Activated naive CD8-positive, alpha-beta T cell treated with anti-CD3 and anti-CD28 coated beads, Interleukin-2, amount 50 U/mL, for 16 hours (primary cell): ENCODE measurements at places on chromosomes 4 and X.

- no peak for DNase-seq
These were observed 853.5 kb downstream of the TRIML1 start for GRCh38 chr4:188992706-188993105.

DNA sequence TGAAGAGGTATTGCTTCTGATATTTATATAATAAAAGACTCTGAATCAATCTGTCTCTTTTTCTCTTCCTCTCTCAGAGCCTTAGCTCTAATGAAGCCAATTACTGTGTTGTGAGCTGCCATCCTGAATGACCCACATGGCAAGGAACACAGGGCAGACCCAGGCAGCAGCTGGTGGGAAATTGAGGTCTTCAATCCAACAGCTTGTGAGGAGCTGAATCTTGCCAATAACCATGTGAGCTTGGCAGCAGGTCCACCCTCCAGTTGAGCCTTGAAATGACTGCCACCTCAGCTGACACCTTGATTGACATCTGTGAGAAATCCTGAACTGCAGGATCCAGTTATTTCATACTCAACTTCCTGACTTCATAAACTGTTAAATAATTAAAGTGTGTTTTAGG, 149.4 kb downstream of the NDST4 start:
- no peak for DNase-seq

DNA sequence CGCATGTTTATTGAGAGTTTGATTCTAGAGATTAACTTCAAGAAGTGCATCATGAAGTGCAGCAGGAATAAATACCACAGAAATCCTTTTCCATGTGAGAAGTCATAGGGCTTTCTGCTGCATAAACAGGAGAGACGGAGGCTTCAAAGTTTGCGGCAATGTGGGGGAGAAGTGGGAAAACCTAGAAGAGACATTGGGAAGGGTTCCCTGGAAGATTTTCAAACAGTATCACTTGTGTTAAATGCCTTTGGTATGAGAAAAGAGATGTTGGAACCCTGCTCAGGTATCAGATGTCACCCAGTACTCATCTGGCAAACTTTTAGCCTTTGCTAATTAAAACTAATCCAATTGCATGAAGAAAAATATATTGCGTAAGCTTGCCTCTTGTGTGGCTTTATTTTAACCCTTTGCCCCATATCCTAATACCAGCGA, 15.4 kb downstream of the NHS start:
- DNase-seq = no peak

DNA sequence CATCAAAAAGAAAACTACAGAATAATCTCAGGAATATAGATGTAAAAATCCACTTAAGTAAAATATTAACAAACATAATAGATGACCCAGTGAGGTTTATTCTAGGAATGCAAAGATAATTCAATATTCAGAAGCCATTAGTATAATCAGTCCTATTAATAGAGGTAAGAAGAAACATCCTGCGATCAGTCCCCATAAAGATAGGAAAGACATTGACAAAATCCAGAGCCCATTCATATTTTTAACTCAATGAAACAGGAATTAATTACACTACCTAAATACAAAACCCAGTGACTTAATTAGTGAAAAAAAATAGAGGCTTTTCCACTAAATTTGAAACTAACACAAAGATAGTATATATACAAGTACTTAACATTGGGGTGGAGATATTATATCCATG, 321.4 kb upstream of the INTU start:
- no peak for DNase-seq

DNA sequence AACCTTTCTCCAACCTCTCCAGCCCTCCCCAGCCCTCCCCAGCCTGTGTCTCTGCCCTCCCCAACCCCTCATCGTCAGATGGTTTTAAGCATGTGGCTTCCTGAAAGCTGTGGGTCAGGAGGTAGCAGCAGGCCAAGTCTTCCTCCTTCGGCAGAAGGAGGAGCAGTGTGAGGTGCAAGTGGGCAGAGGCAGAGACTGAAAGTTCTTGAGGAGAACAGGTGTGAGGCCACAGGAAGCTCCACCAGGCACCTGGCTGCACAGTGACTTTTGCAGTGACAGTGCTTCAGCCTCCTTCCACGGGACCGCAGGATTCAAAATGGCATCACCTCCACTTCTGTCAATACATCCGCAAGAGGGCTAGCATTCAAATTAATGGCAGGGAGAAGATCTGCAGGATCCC, 203.9 kb upstream of the LEF1 start:
- DNase-seq = no peak

DNA sequence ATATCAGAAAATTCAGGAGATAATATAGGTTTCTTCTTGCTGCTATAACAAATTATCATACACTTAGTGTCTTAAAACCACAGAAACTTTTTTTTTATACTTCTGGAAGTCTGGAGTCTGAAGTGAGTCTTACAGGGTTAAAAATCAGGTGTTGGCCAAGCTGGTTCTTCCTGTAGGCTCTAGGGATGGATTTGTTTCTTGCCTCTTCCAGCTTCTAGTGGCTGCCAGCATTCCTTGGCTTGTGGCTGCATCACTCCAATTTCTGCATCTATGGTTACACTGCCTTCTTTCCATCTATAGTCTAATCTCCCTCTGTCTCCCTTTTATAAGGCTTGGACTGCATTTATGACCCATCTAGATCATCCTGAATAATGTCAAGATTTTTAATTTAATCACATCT, 68.7 kb downstream of the ANTXR2 start:
- no peak for DNase-seq

DNA sequence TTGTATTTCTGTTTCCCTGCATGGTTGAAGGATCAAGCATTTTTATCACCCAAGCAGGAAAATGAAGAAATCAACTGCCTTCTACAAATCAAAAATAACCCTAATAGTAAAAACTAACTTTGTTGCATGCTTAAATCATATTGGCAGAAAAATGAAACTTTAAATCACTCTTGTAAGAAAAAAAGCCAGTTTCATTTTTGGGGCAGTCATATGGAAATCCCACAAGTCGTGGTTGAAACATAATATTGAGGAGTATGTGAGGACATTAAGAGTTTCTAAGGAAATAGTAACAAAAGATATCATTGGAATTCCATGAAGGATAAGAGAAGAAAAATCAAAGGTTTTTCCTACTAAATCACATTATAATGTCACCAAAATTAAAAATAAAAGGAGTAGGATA, 8.4 kb downstream of the TEC start:
- no peak for DNase-seq

GRCh38 chrX:42602566-42602965, 175.4 kb downstream of the PPP1R2C start:
- DNase-seq = no peak

DNA sequence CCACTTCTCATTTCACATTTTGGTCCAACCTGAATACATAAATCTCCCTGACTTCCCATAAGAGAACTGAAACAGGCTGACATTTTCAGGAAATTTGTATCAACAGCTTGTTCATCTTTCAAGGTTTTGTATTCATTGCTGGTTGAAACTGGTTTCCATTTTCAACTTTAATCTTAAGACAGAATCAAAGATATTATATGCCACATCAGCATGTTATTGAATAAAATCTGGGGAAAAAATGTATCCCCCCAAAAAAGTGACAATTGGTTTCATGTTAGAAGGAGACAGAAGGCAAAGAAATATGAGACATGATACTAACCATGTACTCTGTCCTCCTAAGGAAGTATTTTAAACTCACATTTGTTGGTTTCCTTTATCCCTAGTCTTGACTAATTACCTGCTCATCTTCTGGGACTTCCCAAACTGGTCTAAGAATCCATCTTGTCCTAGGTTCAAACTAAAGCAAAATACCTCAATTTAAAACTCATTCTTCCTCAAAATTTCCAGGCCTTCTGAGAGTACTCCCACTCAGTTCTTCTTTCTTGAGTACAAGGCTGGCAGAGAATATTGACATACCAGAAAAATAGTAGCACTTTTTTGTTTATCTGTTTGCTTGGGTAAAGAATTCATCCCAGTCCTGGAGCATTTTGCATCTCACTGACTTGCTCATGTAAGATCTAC, 3.1 kb upstream of the ANTXR2 start:
- no peak for DNase-seq

GRCh38 chr4:2363056-2363721, 55.3 kb downstream of the ZFYVE28 start:
- DNase-seq = no peak
